Esophagus squamous epithelium (tissue), 5 donors: ENCODE measurements at places on chromosomes 6 and 20.
A peak's percentile ranks its signal among the peaks of the same experiment; 100 is the strongest.

GRCh38 chr6:135876058-135876457, 24.6 kb downstream of the PDE7B start:
- no peak for DNase-seq
- H3K36me3 ChIP-seq: no peaks in the 10 kb centered on the region
- H3K4me1 ChIP-seq: no peaks in the 10 kb centered on the region
- H3K27ac ChIP-seq: no peak overlapping the region
- H3K27me3 ChIP-seq: no peaks in the 10 kb centered on the region

- DNase-seq: no peak
- no peaks in the 10 kb centered on the region for H3K27me3 ChIP-seq
- H3K4me1 ChIP-seq: peaks cover 4% of the 10 kb centered on the region
- H3K4me3 ChIP-seq: no peak overlapping the region
- no peak overlapping the region for H3K27ac ChIP-seq
These were observed 27.5 kb upstream of the ADGRF4 start for GRCh38 chr6:47670851-47671250.

DNA sequence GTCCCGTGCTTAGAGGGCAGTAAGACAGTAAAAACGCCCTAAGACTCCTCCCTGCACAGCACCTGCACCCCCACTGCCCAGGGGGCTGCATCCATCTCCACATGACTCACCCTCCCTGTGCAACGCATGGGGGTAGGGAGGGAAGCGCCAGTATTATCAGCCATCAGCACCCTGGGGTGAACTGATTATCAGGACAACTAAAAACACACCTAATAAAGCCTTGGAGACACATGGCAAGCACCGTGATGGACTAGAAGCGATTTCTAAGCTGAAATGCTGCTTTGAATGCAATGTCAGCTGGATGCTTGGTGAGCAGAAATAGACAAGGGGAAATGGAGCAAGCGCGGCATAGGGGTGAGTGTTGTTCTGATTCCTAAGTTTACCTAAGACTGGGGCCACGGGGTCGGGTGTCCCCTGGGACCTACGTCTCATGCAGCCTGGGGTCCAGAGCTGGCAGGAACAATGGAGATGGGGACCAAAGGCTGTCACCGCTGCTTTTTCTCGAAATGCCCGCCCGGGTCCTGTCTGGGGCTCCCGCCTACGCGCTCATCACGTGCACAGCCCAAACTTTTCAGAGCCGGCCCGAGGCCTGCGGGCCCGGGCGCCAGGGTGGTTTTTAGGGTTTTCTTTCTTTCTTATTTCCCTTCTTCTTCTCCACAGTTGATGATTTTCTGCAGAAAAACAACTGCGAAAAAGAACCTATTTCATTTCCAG, 702 bp upstream of the TNFAIP3 start:
- peaks cover 67% of the 10 kb centered on the region for H3K4me1 ChIP-seq
- H3K27ac ChIP-seq: peak overlapping the region; percentile 98
- H3K36me3 ChIP-seq: no peaks in the 10 kb centered on the region
- H3K4me3 ChIP-seq: peak overlapping the region; percentile 96

DNA sequence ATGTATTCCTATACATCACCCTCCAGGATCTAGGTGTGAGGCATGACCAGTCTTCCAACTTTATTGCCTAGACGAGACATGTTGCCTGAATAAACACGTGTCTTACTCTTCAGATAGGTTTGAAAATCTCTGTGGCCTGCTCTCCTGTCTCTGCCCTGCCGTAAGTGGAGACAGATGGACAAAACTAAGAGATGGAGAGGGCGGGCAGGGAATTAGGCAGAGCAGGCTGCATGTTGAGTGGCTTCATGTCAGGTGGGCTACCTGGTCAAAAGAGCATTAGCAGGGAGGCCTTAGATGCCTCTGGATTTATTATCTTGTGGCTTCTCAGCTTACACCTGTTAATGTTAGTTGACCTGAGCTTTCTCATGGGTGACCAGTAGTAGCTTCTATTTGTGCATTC, 59.0 kb upstream of the TULP4 start:
- DNase-seq: no peak
- no peaks in the 10 kb centered on the region for H3K27me3 ChIP-seq
- no peaks in the 10 kb centered on the region for H3K4me1 ChIP-seq
- no peak overlapping the region for H3K27ac ChIP-seq

GRCh38 chr6:6798448-6798860, 209.9 kb downstream of the LY86 start:
- peak overlapping the region; percentile 9 for H3K4me3 ChIP-seq
- peaks cover 31% of the 10 kb centered on the region for H3K4me1 ChIP-seq
- DNase-seq: no peak
- H3K27me3 ChIP-seq: no peaks in the 10 kb centered on the region
- H3K27ac ChIP-seq: peak overlapping the region; percentile 90

GRCh38 chr6:70277470-70277869, 25.4 kb downstream of the COL9A1 start:
- H3K4me1 ChIP-seq: no peaks in the 10 kb centered on the region
- H3K4me3 ChIP-seq: no peak overlapping the region
- no peaks in the 10 kb centered on the region for H3K36me3 ChIP-seq
- no peak overlapping the region for H3K27ac ChIP-seq

GRCh38 chr6:75143191-75143590, 62.7 kb downstream of the COL12A1 start:
- no peak for DNase-seq
- H3K4me1 ChIP-seq: no peaks in the 10 kb centered on the region
- no peak overlapping the region for H3K27ac ChIP-seq
- no peaks in the 10 kb centered on the region for H3K36me3 ChIP-seq

DNA sequence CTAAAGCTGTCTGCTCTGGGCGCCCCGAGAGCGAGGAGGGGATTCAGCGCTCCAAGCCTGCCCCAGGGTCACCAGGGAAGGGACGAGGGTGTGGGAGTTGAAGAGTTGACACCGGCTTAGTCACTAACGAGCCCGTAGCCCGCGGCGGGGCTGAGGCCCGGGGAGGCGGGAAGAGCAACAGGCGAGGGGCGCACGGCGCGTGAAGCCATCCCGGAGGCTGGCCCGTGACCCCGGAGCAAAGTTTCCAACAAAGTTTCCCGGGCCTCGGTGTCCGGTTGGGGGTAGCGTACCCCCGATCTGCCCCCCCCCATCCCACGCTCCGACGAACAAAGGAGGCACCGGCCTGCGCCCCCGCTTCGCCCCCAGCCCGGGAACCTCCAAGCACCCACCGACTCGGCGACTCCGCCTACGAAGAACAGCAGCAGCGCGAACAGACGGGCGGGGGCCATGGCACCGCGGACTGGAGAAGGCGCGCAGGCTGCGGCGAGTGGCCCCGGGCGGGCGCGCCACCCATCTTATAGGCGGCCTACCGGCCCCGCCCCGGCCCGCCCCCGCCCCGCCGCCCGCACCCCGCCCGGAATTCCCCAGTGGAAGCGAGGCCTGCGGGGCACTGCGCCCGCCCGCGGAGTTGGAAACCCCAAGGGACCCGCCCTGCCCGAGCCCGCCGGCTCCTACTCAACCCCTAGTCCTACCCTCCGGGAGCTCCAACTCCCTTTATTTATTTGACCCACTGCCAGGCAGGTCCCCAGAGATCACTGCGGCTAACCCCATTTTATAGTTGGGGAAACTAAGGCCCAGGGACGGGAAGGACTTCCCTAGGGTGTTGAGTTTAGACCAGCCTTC, at the start of gene SDC4:
Gene SDC4 (minus strand): TSS at position 489 of the 843 bp plus-strand sequence. CDS start 40 bp downstream, at position 449.
- no peaks in the 10 kb centered on the region for H3K36me3 ChIP-seq
- peak within 1 kb of the TSS; percentile 80 for H3K4me3 ChIP-seq
- peaks cover 58% of the 10 kb centered on the region for H3K4me1 ChIP-seq
- H3K27me3 ChIP-seq: no peaks in the 10 kb centered on the region

DNA sequence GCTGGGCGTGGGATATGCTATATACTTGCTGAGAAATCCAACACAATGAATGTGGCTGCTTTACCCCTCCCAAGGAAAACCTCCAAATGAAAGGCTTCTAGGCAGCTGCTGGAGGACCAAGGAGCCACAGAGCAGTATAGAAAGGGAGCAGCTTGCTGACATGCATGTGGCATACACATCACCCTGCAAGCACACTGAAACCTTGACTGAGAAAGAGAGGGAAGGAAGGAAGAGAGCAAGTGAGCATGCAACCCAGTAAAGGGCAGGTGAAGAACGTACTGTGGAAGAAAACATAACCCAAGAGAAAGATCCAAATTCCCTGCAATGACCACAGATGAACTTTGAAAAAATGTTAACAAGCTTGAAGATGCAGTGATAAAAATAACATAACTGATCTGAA, 543.0 kb downstream of the KIF16B start:
- H3K4me3 ChIP-seq: no peak overlapping the region
- no peak overlapping the region for H3K27ac ChIP-seq
- H3K36me3 ChIP-seq: no peaks in the 10 kb centered on the region
- no peaks in the 10 kb centered on the region for H3K27me3 ChIP-seq
- H3K4me1 ChIP-seq: no peaks in the 10 kb centered on the region
